Fibroblast of skin of left quadriceps (primary cell): ENCODE measurements at places on chromosomes 11 and 22.

GRCh38 chr11:126440792-126441514, 85.5 kb downstream of the ST3GAL4 start:
- peak; percentile 39 for DNase-seq

- no peak for DNase-seq
Measured at GRCh38 chr11:84518631-84519183, 1108.4 kb downstream of the DLG2 start.

GRCh38 chr22:38164551-38164918, 17.1 kb downstream of the PLA2G6 start:
- no peak for DNase-seq

- no peak for DNase-seq
Measured at GRCh38 chr22:20044495-20045151, 23.7 kb downstream of the TANGO2 start.

DNA sequence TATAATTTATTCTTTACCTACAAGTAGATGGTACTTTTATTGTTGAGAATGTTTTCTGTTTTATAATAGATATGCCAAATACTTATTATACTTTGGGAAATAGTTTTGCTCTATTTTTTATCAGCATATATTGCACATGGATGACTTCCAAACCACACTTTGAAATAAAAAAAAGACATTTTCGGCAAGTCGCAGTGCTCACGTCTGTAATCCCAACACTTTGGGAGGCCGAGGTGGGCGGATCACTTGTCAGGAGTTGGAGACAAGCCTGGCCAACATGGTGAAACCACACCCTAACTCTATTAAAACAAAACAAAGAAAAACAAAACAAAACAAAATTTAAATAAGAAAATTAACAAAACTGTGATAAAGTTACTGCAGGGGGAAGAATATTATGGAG, 983.9 kb upstream of the CNTN5 start:
- DNase-seq, result no peak
